ENCODE measurements at places on chromosomes 3 and 15.
A peak's percentile ranks its signal among the peaks of the same experiment; 100 is the strongest.

DNA sequence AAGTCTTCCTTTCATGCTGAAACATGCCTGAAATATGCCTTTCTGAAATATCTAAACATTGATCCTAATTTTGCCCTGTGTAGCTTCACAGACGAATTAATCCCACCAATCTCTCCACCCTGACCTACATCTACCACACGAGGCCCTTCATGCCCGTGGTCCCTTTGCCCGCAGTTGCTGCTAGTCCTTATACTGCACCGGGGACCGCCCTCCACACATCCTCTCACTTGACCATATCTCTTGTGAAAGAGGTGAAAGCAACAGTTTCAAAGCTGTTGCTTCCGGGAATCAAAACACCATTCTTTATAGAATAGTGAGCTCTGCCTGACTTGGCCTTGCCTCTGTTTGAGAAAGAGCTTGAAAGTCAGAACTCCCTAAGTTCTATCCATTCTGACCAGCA, 499.5 kb downstream of the NTRK3 start:
- no peak for DNase-seq

DNA sequence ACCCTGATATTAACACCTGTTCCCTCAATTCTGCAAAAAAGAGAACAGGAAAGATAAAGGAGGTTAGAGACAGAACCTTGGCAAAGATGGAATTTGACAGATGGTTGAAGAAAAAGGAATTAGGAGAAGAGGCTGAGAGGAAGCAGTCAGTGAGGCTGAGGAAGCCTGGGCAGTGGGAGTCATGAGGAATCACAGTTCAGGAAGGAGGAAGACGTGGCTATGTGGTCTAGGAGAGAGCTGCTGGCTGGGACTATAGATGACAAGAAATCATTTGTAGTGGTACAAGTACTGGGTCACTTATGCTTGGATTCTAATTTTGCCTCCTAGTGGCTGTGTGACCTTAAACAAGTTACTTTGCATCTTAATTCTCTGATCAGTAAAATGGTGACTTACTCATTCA, 49.0 kb downstream of the LARS2 start:
- no peak for DNase-seq

DNA sequence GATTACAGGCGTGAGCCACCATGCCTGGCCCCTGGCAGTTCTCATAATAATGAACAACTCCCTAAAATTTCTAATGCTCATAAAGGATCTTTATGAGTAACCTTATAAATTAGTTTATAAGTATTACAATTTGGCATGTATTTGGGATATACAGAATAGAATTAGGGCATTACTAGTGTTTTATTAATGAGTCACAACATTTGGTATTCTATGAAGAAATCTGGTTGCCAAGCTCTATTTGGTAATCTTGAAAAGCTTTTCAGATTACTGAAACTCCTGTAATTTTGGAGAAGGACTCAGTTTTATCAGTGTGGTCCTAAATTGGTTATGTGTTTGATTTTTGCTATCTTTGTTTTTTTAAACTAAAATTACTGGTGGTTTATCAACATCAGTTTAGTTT, 45.8 kb downstream of the TM6SF1 start:
- no peak for DNase-seq

- DNase-seq: no peak
Observed at GRCh38 chr3:23861689-23862088, 55.1 kb downstream of the NKIRAS1 start.

GRCh38 chr3:105799286-105799685, 69.5 kb downstream of the CBLB start:
- DNase-seq: no peak

GRCh38 chr3:171122240-171122639, 95.7 kb upstream of the SLC2A2 start:
- DNase-seq: no peak

GRCh38 chr3:106840319-106840718, 536.9 kb upstream of the CCDC54 start:
- DNase-seq: no peak

DNA sequence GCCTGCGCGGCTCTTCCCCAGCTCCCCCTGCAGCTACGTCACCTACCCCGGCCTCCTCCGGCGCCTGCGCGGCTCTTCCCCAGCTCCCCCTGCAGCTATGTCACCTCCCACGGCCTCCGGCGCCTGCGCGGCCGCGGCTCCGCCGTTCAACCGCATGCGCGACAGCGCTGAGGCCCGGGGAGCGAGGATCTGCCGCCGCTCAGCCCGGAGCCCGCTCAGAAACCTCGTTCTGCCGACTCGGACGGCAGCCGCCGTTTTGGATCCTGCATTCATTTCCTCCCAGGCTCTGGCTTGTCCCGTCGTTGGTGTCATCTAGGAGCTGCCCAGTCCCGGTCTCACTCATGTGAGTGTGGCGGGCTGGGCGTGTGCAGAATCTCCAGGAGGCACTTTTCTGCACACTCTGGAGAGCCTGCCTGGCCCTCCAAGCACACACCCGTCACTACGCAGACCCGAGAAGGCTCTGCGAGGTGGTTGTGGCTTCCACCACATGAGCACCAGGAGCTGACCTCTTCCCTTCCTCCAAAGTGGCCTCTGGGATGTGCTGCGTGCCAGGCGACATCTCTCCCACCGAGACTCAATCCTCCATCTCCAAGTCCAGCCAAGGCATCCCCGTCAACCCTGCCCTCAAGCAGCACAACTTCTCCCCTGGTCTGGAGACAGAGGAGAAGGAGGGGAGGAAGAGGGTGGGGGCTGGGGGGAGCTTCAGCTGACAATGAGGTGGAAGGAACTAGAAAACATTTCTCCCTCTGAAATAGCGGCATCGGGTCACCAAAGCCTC, 165.3 kb downstream of the CHSY1 start:
- no peak for DNase-seq

GRCh38 chr3:134793562-134793961, 1.5 kb upstream of the EPHB1 start:
- no peak for DNase-seq

- no peak for DNase-seq
Observed at GRCh38 chr3:160781402-160781801, 25.4 kb downstream of the PPM1L start.

GRCh38 chr3:61750766-61751165, 189.4 kb downstream of the PTPRG start:
- no peak for DNase-seq

DNA sequence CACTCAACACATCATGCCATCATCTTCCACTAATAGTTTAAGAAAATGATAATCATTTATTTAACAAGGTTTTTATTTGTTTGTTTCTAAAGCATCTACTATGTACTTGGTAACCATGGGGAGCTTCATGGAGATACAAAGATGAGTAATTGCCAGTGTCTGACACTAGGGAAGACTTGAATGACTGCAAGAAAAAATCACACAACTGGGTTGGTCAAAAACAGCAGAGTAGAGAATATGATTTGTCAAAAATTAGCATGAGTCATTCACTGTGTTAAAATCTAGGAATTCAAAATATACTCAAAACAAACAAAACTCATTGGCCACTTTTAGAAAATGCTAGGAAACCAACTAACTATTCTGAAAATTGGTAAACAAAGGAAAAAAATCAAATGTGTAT, 6.3 kb downstream of the BNC1 start:
- DNase-seq: no peak

- no peak for DNase-seq
Observed at GRCh38 chr15:97482521-97482920, 478.0 kb upstream of the ARRDC4 start.

GRCh38 chr3:44893097-44893496, 18.7 kb downstream of the TGM4 start:
- no peak for DNase-seq

GRCh38 chr3:20190991-20191390, 5.0 kb upstream of the SGO1 start:
- no peak for DNase-seq

DNA sequence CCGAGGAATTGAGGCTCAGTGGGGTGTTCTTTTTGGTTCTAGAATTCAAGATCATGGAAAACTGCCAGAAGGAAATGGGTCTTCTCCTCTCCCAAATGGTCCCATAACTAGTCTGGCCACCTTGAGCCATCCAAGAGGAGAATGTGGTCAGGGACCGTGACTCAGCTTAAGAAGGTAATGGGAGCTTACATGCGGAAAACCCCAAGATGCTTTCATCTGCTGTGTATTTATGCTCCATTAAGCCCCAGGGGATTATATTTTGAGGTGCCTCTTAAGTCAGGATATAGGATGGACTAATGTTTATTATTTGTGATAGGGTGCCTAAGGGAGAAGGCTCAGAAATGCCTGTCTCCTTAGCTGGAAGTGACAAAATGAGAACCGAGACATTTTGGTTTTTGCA, 39.2 kb upstream of the DLG1 start:
- DNase-seq: no peak

DNA sequence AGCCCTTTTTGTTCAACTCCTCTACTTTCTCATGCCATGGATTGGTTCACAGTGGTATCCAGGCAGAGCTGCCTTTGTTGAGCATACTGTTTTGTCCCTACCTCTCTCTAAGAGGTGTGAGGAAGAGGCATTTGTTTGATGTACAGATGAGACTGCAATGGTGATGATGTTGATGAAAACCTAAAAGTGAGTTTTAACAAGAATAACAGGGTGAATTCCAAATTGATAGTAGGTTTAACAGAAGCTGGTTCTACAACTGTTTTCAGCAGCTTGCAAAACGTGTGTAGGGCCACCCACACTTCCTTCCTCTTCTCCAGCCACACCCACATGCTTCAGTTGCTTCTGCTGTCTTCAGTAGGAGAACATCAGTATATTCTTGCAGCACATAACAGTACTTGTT, 10.2 kb downstream of the SNRK start:
- DNase-seq: peak; percentile 42

DNA sequence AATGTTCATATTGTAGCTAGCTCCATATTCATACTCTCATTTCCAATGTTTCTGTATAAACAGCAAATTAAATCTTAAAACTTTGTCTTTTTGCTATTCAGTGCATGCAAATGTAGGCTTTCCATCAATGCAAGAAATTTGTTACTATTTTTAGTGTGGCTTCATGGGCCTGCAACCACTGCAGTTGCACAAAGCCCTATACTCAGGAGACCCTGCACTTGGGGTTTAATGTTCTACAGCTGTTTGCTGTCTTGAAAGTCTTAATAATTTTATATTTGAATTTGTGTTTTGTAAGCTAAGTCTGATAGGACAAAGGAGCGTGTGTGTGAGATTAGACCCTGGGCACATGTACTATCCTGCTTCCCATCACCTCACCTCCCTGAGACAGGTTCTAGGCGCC, 9.6 kb downstream of the PYDC2 start:
- no peak for DNase-seq

GRCh38 chr3:186143250-186143649, 34.4 kb upstream of the ETV5 start:
- no peak for DNase-seq

DNA sequence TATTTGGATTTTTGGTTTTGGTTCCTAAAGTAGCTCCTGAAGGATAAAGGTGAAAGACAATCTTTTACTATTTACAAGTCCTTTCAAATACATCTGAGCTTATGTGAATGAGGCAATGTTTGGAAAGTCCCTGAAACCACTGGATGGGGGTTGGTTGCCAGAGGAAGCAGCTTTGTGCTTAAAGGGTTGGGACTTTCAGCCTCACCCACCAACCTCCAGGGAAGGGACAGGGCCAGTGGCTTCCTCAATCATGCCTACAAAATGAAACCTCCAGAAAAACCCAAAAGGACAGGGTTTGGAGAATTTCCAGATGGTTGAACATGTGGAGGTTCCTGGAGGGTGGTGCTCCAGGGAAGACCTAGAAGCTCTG, 20.9 kb upstream of the ABHD17C start:
- no peak for DNase-seq

DNA sequence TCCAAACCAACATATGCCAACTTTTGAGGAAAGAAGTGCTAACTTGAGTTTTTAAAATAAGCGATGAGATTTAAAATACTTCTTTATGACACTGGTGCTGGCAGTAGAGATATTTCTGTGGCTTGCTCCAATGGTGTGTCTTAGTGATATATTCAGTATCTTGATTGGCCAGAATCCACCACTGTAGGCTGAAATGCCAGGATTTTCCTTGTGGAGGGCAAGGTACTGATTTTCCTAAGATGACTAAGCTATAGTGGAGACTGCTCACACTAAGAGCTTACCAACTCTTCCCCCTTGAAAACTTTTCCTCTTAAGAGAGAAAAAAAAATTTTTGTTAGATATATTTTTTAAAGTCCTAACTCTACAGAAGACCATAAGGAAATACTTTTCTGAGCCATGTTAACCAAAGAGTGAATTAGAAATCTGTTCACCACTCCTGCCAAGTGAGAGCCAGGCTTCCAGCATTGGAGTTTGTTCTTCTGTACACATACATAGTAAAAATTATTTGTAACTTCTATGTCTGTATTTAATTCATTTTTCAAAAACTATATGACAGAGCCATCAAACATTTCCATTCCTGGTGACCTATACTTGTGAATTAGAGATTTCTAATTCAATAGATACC, 109.1 kb downstream of the PPP2R3A start:
- no peak for DNase-seq

DNA sequence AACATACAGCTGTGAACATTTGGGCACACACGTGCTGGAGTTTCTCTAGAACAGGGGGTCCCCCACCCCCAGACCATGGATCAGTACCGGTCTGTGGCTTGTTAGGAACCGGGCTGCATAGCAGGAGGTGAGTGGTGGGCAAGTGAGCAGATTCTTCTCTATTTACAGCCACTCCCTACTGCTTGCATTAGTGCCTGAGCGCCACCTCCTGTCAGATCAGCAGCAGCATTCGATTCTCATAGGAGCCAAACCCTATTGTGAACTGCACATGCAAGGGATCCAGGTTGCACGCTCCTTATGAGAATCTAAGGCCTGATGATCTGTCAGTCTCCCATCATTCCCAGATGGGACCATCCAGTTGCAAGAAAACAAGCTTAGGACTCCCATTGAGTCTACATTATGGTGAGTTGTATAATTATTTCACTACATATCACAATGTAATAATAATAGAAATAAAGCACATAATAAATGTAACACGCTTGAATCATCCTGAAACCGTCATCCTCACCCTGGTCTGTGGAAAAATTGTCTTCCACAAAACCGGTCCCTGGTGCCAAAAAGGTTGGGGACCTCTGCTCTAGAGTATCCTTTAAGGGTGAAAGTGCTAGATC, 25.8 kb downstream of the CHRM5 start:
- peak; percentile 6 for DNase-seq

DNA sequence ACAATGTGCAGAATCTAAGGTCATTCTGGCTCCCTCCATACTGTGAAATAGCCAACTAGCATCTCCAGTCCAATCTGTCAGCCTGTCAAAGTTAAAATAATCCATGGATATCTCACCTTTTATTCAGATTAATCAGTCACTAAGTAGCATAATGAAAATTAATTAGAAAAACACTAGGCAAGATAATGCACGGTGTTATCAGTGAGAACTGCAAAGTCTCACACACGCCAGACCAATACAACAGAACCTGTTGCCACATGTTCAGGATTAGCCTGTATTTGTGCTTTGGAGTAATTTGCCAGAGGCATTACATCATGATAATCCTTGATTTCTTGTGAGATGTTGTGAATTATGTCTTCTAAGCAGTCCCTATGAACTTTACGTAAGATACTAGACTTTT, 820.4 kb upstream of the ALCAM start:
- DNase-seq: no peak

GRCh38 chr3:184289426-184289938, 9.6 kb upstream of the PSMD2 start:
- peak; percentile 79 for DNase-seq

Measured in stimulated activated naive CD8-positive, alpha-beta T cell treated with anti-CD3 and anti-CD28 coated beads, Interleukin-15, Interleukin-2, amounts not matched to agents 100 U/mL and 50 U/mL, for 24 hours (primary cell).